ENCODE measurements at places on chromosomes 6 and 20.

GRCh38 chr6:166848979-166849748 is 107.2 kb downstream of the RNASET2 start:
- DNase-seq: no peak

DNA sequence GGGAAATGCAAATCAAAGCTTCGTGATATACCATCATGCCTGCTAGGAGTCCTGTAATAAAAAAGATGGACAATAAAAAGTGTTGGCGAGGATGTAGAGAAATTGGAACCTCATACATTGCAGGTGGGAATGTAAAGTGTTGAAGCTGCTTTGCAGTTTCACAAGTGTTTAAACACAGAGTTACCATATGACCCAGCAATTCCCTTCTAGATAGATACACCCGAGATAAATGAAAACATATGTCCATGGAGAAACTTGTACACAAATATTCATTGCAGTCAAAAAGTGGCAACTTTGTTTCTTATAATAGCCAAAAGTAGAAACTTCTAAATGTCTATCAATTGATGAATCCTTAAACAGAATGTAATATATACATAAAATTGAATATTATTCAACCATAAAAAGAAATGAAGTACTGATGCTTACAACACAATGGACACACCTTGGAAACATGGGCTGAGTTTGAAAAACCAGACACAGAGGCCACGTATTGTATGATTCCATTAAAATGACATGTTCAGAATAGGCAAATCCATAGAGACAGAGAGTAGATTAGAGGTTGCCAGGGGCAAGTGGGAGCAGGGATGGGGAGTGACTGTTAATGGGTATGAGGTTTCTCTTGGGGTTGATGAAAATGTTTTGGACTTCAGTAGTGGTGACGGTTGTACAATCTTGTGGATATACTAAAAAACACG is 20.8 kb upstream of the ERVFRD-1 start:
- no peak for DNase-seq

DNA sequence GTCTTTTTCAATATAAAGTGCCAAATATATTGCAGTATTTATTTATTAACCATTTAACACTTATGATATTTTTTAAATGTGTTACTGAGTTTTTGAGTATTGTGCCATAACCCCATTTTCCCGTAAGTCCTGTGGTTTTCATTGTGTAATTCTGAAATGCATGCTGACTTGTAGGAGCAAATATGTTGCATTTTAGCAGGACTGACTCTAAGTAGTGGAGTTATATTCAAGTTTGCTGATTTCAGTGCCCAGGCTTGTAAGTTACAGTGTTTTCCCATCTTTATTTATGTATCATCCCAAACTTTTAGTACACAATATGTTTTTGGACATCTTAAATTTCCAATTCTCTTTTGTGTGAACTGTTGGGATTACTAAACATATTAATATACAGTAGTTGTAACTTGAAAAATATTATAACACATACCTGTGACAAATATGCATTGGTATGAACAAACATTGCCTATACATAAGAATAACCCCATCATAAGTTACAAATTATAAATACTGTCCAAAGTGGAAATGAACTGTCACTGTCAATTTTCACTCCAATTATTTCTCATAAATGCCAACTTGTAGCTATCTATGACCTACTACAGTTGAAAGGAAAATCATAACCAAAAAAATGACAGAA is 179.3 kb upstream of the RUNX2 start:
- peak; percentile 46 for DNase-seq

DNA sequence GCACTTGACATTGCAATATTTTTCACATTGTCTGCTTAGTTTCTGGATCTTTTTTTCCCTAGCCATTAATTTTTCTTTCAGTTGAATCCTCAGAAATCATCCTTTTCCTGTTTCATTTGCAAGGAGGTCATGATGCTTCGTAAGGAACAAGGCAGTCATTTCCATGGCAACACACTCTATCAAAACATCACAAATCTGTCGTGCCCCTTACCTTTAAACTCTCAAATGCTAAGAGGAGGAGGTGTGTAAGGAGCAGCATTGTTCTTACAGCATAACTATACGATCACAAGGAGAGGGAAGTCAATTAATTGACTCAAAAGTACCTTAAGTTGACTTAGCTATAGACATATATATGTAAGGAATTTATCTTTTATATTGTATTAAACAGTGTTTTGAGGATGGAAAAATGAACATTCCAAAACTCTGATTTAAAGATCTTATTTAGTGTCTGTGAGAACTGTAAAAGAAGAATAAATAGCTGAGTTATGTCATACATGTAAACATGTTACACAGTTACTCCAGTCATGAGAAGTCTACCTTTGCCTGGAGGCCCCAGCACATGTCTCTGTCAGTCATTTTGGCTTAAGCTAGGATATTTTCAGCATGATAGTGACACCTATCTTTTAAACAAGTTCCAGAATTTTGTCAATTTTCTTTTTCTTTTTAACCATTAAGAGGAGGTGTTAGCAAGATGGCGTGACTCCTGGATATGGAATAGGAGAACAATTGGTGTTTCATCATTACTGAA is 41.6 kb downstream of the CDKAL1 start:
- no peak for DNase-seq

DNA sequence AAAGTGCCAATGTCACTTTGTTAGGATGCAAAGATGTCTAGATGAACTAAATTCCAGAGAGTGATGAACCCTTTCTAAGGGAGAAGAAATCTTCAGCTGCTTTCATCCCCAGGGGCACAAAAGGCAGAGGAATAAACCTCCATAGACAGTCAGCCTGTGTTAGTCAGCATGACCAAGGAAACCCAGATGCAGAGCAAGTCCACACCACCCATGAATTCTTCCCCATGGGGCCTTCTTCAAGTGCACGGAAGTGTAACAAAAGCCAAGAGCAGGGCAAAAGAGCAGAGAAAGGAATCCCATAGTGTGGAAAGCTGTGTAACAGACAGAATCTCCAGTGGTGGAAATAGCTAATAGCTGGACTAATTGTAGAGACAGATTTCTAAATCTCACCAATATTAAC is 50.0 kb downstream of the DCDC2 start:
- DNase-seq: no peak

- DNase-seq: no peak
Measured at GRCh38 chr6:115982453-115982852, 78.2 kb downstream of the FRK start.

- DNase-seq: no peak
Measured at GRCh38 chr6:98469141-98469540, 365.2 kb upstream of the POU3F2 start.

GRCh38 chr6:145809785-145810184 is 4.8 kb downstream of the FBXO30 start:
- no peak for DNase-seq

DNA sequence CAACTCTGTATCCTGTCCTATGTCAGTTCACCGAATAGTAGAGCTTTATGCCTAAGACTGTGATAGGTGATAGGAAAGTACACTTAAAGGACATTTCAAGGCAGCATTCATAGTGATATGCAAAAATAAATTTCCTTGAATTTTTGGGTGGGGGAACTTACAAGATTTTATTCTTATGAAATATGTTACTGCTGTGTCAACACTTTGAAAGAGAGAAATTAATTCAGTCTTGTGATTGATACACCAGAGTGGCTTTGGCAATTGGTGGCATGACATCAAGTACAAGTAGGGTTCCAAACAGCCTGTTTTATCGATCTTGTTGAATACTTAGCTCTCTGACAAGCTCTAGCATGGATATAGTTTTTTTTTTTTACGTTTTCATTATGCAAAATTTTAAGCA is 72.3 kb downstream of the QKI start:
- DNase-seq: no peak

GRCh38 chr6:150204705-150205472 is 62.0 kb downstream of the PPP1R14C start:
- no peak for DNase-seq

- DNase-seq: no peak
Measured at GRCh38 chr6:152356016-152356415, 281.1 kb downstream of the SYNE1 start.

DNA sequence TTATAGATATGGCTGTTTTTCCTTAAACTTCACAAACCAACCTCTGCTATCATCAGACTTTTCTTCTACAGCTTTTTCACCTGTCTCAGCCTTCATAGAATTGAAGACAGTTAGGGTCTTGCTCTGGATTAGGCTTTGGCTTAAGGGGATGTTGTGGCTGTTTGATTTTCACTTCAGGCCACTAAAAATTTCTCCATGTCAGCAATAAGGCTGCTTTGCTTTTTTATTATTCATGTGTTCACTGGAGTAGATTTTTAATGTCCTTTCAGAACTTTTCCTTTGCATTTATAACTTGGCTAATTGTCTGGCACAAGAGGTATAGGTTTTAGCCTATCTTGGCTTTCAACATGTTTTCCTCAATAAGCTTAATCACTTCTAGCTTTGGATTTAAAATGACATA is 392.6 kb downstream of the RFPL4B start:
- DNase-seq: no peak

DNA sequence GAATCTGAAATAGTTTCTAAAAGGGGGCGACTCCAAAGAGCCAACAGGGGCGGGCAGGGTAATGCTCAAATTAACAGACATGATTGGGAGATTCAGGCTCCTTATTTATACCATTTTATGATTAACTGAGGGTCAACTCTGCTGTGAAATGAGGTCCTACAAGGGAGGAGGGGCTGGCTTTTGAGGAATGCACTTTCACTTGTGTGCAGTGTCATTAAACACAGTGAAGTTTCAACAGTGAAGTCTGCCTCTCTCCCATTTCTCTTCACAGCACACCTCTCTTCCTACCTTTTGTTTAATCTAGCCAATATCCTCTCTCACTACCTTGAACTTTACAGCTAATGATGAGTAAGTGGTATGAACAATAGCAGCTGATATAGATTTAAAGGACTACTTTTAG is 557.3 kb upstream of the CITED2 start:
- no peak for DNase-seq

GRCh38 chr20:34774449-34774848 is 51.0 kb downstream of the NCOA6 start:
- no peak for DNase-seq

DNA sequence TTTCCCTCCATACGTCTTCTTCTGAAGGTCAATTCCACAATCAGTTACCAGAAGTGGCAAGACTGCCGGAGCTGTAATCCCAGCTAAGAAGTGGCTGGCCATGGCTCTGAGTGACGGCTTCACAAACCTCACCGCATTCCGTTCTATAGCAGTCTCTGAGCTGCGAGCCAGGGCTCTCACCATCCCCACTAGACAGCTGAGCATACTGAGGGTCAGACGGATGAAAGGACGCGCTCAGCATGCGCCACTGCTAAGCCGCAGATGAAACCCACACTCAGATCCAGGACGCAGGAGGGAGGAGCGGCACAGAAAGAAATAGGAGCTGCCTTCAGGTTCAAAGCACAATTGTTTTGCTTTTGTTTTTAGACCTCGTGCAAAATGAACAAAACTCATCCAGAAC is 97.9 kb downstream of the ANKRD60 start:
- no peak for DNase-seq

DNA sequence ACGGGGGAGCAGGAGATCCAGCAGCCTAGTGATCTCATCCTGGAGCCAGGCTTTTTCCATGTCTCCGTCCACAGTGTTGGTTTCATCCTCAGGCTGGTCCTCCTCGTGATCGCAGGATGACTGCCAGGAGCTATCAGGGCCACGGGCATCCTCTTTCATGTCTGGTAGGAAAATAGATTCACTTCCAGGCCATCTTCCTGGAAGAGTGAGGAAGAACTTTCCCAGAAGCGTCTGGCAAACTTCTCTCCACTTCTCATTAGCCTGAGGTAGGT is 15.3 kb upstream of the SLC9A8 start:
- no peak for DNase-seq

- no peak for DNase-seq
Measured at GRCh38 chr20:57505979-57506378, 19.0 kb downstream of the CTCFL start.

- DNase-seq: no peak
Measured at GRCh38 chr6:29629571-29629970, 3.4 kb downstream of the GABBR1 start.

DNA sequence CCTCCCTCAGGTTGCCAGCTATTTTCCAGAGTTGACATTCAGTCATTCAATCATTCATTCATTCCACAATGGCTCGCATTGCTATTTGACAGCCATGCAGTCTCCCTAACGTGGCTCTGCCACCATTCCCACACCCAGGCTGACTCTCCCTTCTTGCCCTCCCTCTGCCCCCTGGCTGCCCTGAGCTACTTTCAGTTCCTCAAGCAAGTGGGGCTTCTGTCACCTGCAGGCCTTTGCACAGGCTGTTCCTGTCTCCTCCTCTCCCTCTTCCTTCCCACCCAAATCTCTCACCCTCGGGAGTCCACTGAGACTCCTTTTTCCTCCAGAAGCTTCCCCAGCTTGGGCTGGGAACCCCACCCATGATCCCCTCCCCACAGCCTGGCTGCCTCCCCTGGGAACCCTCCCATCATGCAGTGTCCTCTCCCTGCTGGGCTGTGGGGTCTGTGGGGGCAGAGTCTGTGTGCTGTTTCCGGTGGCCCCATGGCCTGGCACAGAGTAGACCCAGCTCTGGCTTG is 2.6 kb downstream of the PACSIN1 start:
- DNase-seq: no peak

DNA sequence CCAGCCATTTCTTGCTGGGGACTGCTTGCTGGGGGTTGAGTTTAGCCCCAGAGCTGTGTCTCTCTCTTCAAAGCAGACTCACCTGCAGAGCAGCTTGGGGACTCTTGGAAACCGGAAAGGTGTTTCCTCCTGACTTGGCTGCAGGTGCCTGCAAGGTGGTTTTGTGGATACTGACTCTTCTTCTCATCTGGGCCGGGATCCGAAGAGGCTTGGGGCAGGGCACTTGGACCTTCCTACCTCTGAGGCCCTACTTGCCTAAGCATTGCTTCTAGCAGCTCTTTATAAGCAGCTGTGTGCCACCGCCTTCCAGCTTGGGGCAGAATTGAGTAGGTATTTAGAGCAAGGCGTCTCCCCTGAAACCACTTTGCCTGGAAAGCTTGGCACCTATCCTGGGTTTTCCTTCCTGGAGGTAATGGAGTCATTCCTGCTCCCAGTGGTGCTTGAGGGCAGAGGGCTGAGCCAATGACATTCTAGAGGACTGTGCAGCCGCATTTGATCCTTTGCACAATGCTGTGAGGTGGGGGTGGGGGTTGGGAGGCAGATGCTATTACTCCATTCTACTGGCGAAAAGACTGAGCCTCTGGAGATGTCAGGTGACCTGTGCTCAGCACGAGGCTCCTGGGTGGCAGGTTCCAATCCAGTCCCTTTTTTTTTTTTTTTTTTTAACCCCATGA is 3.4 kb upstream of the CTSZ start:
- DNase-seq: no peak

All from skeletal muscle cell (primary cell).